Suppressor macrophage (primary cell): ENCODE measurements at places on chromosomes 1 and 21.

GRCh38 chr1:244010191-244010590 lies 40.9 kb upstream of the ZBTB18 start:
- no peak for DNase-seq

- no peak for DNase-seq
These were observed 1190.9 kb upstream of the PRMT6 start for GRCh38 chr1:105865546-105865945.

DNA sequence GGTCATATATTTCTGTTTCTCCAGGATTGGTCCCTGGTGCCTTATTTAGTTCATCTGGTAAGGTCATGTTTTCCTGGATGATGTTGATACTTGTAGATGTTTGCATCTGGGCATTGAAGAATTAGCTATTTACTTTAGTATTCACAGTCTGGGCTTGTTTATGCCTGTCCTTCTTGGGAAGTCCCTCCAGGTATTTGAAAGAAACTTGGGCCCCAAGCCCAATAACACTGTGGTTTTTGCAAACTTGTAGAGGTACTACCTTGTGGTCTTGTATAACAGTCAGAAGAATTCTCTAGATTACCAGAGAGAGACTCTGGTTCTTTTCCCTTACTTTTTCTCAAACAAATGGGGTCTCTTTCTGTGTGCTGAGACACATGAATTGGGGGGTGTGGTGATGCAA lies 251.4 kb upstream of the B3GALT2 start:
- no peak for DNase-seq

GRCh38 chr1:53292690-53293089 lies 35.2 kb downstream of the LRP8 start:
- no peak for DNase-seq

DNA sequence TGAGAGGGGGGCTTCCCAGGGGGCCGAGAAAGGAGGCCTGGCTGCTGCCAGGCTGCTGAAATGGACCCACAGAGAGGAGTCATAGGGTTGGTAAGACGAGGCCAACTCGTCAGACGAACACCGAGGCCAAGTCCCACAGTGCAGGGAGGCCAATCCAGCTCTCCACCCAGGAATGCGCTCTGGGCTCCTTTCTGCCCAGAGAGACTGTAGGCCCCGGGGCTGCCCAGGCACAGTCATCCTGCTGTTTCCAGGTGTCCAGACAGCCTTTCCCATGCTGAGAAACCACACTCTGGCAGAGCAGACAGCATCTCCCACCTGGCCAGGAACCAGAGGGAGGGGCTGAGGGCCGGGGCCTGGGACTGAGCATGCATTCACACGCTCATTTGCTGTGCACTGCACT lies 26.7 kb upstream of the RSPO1 start:
- DNase-seq, result no peak

- DNase-seq, result no peak
These were observed 287.0 kb upstream of the PLXNA2 start for GRCh38 chr1:208531003-208531750.

DNA sequence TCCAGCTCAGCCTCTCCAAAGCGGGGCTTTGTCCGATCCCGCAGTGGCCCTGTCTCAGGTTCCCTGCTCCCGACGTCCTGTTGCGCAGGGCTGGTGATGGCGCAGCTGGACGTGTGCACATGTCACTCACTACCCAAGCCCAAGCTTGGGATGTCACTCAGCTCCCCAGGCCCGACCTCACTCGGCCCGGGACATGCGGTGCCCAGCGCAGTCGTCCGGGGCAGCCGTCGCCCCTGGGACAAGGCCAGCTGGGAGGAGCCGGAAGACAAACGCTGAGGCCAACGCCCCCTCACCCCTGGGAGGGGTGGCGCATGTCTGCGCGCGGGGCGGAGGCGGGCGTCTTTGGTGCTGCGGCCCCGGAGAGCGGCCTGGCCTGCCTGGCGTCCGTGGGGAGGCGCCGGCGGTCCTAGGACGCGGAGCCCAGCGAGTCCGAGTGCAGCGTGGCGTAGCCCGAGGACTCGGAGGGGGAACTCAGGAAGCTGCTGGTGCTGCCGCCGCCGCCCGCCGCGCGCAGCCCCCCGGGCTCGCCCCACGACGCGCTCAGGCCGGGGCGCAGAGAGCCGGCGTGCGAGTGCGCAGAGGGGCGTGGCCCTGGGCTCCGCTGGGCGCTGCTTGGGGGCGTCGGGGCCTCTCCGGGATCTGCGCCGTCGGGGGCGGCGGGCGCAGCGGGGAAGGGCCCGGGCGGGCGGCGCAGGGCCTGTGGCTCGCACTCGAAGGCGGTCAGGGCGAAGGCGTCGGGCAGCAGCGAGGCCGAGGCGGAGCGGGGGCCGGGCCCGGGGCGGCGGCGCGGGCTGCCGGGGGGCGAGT lies 5.2 kb downstream of the HES3 start:
- peak; percentile 32 for DNase-seq

DNA sequence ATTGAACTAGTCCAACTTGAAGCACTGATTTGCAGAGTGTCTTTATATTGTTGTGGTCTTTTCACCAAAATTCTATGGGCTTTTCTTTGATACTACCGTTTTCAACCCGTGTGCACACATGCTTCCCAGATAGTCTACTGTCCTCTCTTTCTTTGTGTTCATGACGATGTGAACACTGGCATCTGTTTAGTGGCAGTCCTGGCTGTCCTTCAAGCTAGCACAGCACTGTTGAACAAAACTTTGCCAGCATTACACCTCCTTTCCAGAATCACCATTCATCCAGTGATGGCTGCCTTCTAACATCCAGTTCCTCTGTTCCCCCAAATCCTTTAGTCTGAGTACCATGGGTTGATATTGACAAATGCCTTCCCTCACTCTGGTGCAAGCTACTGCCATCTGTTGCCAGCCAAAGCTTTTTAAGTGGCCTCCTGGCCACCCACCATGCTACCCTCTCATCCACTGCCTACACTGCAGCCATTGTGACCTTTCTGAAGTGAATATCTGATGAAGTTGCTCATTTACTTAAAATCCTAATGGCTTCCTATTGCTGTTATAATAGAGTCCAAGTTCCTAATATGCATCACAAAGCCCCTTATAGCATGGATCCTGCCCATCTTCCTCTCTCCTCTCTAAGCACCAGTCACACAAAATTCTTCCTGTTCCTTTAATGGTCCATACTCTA lies 94.3 kb downstream of the NIBAN1 start:
- DNase-seq, result no peak

- no peak for DNase-seq
These were observed 54.7 kb downstream of the STUM start for GRCh38 chr1:226603022-226603857.

DNA sequence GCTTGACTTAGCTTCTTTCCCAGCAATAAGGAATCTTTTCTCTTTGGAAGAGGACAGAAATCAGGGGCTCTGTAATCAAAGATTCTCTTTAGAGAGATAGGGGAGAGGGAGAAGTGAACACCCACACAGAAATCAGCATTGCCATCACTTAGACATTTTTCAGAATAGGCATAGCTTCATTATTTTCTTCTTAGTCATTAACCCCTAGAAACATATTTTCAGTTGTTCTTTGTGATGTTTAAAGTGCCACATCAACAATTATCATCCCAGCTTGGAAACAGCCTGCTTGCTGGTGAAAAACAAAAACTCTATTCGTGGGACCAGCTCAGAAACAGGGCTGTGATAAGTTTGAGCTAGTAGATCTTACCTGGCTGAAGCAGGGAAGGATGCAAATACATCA lies 88.3 kb upstream of the SLC44A3 start:
- DNase-seq, result no peak

DNA sequence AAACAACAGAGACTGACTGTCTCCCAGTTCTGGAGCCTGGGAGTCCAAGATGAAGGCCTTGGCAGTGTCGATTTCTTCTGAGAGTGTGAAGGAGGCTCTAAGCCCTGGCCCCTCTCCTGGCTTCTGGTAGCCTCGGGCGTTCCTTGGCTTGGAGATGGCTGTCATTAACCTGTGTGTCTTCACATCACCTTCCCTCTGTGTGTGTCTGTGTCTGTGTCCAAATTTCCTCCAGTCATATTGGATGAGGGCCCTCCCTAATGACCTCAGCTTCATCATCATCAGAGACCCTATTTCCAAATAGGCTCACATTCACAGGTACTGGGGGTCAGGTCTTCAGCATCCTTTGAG lies 138.3 kb downstream of the TOMM20 start:
- DNase-seq, result no peak

DNA sequence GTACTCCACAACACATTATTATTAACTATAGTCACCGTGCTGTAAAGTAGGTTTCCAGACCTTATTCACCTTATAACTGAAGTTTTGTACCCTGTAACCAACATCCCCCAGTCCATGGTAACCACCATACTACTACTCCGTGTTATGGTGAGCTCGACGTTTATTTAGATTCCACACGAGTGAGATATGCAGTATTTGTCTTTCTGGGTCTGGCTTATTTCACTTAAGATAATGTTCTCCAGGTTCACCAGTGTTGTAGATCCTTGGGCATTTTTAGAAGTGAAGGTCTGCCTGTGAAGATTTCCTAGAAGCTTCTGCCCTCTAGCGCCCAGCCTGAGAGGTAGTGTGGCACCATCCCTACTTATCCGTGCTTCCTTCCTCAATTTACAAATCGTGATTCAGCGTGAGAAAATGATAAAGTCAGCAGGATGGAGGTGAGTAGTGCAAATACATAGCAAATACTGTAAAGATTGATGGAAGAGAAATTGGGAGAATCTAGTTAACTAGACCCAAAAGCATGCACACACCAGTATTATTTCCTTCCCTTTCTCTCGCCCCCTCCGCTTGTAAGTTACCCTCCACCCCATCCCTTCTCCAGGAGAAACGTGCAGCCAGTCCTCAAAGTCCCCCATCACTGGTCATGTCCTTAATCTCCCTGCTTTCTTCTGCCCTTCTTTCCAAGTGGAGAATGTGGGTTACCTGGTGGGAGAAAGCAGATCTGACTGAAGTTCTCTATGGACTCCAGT lies 36.0 kb upstream of the DISC1 start:
- DNase-seq, result peak; percentile 78

DNA sequence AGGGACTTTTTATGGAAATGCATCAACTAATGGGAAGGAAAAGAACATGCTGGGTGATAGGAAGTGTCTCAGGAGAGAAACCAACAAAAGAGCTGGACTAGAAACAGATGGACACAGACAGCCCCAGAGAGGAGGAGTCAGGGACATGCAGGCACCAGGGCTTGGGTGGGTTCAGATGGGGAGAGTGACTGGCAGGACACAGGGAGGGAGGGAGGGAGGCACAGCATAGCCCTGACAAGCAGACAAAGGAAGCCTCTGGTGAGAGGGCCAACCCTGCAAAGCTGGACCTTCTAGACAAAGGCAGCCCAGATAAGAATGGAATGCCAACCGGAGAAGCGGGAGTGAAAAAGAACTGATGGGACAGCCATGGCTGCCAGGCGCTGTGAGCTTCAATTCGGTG lies 568.8 kb downstream of the AJAP1 start:
- DNase-seq, result no peak
